H9 (cell line): ENCODE measurements at places on chromosomes 11 and 22. TPM values are rescaled to one million over a fixed set of nuclear protein-coding genes. Genes with fewer than 3 reads are reported as not detected.
A peak's percentile ranks its signal among the peaks of the same experiment; 100 is the strongest.

OR56A1 gene
- 0.07 TPM in 2 replicates for total RNA-seq

DNA sequence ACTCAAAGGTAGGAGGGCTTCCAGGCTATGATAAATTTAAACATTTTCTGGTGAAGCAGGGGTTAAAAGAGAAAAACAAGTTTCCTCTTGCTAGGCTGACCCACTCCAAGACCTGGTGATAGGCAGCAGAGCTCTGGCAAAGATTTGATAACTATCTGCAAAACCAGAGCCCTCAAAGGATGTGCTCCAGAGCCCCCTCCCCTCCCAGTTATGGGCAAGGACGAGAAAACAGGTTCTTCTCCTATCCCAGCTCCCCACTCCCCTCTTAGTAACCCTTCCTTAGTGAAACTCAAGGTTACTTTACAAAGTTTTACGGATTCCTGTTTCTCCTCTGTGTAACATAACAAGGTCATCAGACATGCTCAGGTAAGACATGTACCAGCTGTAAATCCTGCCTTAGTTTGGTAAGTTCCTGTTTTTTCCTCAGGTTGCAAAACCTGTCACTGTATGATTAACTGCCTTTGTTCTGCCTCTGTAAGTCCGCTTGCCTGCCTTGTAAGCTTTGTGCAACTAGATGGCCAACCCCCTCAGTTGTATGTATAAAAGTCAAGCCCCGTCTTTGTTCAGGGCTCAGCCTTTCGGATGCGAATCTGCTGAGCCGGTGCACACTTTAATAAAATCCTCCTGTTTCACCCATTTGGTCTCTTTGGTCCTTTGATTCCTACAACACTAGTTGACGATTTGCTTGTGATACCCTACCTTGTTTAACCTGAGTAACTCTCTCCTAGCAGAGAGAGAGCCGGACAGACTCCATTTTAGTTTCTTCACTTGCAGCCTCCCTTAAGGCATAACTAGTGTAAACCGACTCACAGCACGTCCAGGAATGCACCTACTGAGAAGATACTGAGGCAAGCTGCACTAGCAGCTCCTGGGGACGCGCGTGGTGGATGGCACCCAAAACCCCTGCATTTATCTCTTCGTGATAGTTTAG lies 13.9 kb downstream of the APOBEC3H start:
- H3K36me3 ChIP-seq: no peaks in the 10 kb centered on the region
- peaks cover 2% of the 10 kb centered on the region; the same call in 1 of the 2 replicates for H3K27me3 ChIP-seq
- no peak for DNase-seq
- peaks cover 5% of the 10 kb centered on the region; the same call in 1 of the 2 replicates for H3K4me1 ChIP-seq
- no peak overlapping the region for H3K27ac ChIP-seq
- H3K4me3 ChIP-seq: no peak overlapping the region

GRCh38 chr11:84775503-84775902 lies 851.6 kb downstream of the DLG2 start:
- no peaks in the 10 kb centered on the region for H3K27me3 ChIP-seq
- no peaks in the 10 kb centered on the region for H3K36me3 ChIP-seq
- no peak overlapping the region for H3K27ac ChIP-seq

DNA sequence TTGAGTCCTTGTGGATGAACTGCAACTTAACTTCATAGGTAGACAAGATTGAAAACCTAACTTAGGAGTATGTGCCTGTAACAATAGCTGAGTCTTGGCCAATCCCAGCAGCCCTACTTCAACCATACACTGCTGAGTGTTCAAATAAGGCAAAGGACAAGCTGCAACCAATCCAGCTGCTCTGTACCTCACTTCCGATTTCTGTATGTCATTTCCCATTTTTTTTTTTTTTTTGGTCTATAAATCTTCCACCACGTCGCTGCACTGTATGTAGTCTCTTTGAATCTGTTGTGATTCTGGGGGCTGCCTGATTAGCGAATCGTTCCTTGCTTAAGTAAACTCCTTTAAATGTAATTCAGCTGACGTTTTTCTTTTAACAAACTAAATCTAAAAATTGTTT lies 35.4 kb upstream of the FLI1 start:
- H3K27me3 ChIP-seq: no peaks in the 10 kb centered on the region
- H3K36me3 ChIP-seq: no peaks in the 10 kb centered on the region
- DNase-seq: no peak

GRCh38 chr22:29833392-29833965 lies 4.6 kb downstream of the ASCC2 start:
- no peaks in the 10 kb centered on the region for H3K27me3 ChIP-seq
- DNase-seq: no peak
- no peaks in the 10 kb centered on the region; the same call in 1 of the 3 replicates for H3K36me3 ChIP-seq
- no peak overlapping the region for H3K27ac ChIP-seq
- no peaks in the 10 kb centered on the region for H3K4me1 ChIP-seq

GRCh38 chr11:40328890-40329614 lies 1130.4 kb downstream of the LRRC4C start:
- no peaks in the 10 kb centered on the region for H3K36me3 ChIP-seq
- no peaks in the 10 kb centered on the region; the same call in 1 of the 2 replicates for H3K27me3 ChIP-seq
- no peak for DNase-seq
- H3K27ac ChIP-seq: no peak overlapping the region
- no peaks in the 10 kb centered on the region; the same call in 1 of the 2 replicates for H3K4me1 ChIP-seq

DNA sequence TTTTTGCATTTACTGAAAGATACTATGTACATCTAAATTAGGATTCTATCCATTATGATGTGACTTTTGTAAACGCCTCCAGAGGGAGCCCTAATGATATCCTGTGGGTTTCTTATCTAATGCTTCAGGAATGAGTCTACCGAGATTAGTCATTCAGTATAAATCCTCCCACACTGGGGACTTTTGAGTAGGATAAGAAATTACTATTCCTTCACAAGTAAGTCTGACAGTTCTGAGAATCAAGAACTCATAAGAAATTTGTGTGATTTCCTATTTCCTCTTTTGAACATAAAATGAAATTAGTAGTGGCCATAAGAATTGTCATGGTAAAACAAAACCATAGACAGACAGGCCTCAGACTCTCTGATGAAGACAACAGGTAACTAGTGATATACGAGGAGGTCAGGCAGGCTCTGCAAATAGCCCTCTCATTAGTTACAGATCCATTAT lies 10.0 kb upstream of the OR5M1 start:
- H3K27me3 ChIP-seq: no peaks in the 10 kb centered on the region
- DNase-seq: no peak
- H3K27ac ChIP-seq: no peak overlapping the region
- H3K4me3 ChIP-seq: no peak overlapping the region

- DNase-seq: no peak
- peak overlapping the region; percentile 66; the same call in 2 of the 3 replicates for H3K4me3 ChIP-seq
- H3K36me3 ChIP-seq: peaks cover 7% of the 10 kb centered on the region
- no peak overlapping the region for H3K27ac ChIP-seq
- H3K4me1 ChIP-seq: no peaks in the 10 kb centered on the region
- peaks cover 12% of the 10 kb centered on the region; the same call in 1 of the 2 replicates for H3K27me3 ChIP-seq
Measured at GRCh38 chr11:77040401-77040777, 6.2 kb downstream of the B3GNT6 start.

DNA sequence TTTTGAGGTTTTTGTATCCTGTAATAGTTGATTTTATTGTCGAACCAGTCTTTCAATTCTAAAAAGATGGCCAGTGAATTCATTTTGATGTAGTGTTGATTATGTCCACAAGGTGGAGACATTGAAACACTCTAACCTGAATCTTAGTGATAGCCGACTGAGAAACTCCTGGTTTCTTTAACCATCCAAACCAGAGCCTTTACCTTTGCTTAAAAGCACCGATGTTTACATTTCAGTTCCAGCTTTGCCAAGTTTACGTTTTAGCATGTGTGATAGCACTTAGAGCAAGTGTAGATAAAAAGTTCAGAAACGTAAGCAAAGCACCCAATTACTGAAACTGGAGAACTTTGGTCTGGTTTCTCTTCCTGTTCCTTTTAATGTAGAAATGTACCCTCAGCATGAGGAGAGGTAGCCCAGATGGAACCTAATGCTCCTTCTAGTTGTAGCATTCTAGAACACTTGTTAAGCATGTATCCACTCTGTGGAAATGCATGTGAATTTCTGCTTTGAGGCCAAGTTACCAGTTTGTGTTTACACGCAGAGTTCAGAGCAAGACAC lies 208.6 kb downstream of the DBX1 start:
- peaks cover 17% of the 10 kb centered on the region for H3K4me1 ChIP-seq
- H3K4me3 ChIP-seq: no peak overlapping the region
- H3K36me3 ChIP-seq: peaks cover 17% of the 10 kb centered on the region
- DNase-seq: no peak
- no peaks in the 10 kb centered on the region for H3K27me3 ChIP-seq

DNA sequence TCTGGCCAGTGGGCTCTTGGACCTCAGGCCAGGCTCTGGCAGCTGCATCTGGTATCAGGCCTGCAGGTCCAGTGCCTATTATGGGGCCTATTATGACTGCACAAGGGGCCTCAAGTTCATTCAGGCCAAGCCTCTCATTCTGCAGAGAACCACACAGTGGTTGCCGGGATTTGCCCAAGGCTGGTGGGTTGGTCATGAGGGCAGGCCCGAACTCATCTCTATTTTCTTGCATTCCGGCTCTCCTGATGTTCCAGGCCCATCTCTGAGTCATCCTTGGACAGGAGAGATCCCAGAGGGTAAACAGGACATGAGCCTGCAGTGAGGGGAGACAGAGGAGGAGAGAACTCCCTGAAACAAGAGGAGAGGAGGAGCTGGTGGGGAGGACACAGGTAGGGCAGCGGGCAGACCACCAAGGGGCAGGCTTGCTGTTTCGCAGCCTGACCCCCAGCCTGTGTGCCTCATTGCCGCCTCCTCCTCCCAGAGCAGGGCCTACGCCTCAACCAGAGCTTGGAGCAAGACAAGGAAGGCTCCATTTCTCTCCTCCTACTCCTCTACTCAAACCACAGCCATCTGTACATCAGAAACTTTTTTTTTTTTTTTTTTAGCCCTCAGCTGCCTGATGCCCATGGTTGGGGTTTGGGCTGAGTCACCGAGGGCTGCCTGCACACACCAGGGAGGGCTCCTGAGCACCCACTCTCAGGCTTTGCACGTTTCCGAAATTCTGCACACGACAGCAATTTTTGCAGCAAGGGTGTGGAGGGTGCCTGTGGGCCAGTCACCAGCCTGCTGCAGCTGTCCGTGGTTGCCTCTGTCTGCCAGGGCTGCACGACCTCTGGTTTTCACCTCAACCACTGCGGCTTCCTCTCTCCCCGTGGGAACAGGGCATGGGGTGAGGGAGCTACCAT lies 12.7 kb upstream of the TREH start:
- peaks cover 6% of the 10 kb centered on the region; the same call in 1 of the 2 replicates for H3K4me1 ChIP-seq
- peak overlapping the region; percentile 19; the same call in 1 of the 3 replicates for H3K4me3 ChIP-seq
- H3K27ac ChIP-seq: no peak overlapping the region
- H3K36me3 ChIP-seq: no peaks in the 10 kb centered on the region

- no peaks in the 10 kb centered on the region for H3K27me3 ChIP-seq
- DNase-seq: no peak
- no peak overlapping the region for H3K27ac ChIP-seq
- H3K36me3 ChIP-seq: peaks cover 14% of the 10 kb centered on the region
- H3K4me1 ChIP-seq: no peaks in the 10 kb centered on the region
- H3K4me3 ChIP-seq: no peak overlapping the region
Measured at GRCh38 chr11:125588505-125588904, 4.1 kb upstream of the STT3A start.

DNA sequence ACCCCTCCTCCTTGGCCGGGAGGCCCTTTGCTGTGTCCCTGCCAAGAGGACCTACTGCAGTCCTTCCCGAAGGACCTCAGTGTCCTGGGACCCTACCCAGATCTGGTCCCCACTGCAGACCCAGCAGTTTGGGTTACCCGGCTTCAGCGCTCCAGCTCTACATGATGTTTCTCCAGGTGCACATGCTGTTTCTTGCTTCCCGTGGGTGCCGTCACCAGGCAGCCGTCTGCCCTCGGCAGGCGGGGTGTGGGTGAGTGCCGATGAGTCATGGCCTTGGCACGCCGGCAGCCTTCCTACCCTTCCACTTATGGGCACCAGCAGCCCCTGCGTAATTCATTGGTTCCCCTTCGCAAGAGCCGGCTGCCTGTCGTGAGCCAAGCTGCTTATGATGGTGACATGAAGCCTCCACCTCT lies 101.8 kb downstream of the BCR start:
- no peak overlapping the region for H3K27ac ChIP-seq
- no peaks in the 10 kb centered on the region for H3K4me1 ChIP-seq
- H3K27me3 ChIP-seq: no peaks in the 10 kb centered on the region
- no peak for DNase-seq
- H3K4me3 ChIP-seq: no peak overlapping the region

GRCh38 chr11:69931060-69931910 lies 112.1 kb upstream of the FGF3 start:
- H3K4me3 ChIP-seq: no peak overlapping the region
- H3K27me3 ChIP-seq: no peaks in the 10 kb centered on the region; the same call in 1 of the 2 replicates
- no peak for DNase-seq

- no peak overlapping the region for H3K27ac ChIP-seq
- peaks cover 4% of the 10 kb centered on the region; the same call in 1 of the 2 replicates for H3K36me3 ChIP-seq
- H3K4me1 ChIP-seq: no peaks in the 10 kb centered on the region
- no peak for DNase-seq
- H3K4me3 ChIP-seq: no peak overlapping the region
Measured at GRCh38 chr11:98800696-98801095, 220.1 kb upstream of the CNTN5 start.

DNA sequence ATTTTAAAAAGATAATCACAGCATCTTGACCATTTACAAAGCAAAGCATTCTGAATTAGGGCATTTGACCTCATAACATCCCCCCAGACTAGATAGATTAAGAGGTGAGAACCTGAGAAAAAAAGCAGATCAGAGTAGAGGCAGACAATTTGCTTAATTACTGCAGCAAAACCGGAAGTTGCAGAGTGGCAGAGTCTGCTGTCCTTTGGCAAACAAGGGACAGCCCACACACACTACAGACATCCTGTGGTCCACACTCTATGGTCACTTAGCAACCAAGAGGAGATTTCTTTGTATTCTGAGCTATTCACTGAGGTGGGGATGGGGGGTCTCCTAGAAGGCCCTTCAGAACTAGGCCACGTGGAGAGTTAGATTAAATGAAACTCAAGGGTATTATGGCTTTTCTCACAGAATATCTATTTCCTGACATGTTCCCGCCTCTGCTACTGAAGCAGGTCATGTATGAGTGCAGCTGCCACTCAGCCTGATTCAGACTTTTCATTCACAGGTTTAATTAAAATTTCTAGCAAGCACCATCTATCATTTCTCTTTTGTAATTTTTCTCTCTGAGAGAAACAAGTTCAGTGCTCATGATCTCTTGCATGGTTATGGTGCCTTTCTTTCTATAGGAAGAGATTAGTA lies 48.5 kb downstream of the SVIP start:
- no peaks in the 10 kb centered on the region for H3K27me3 ChIP-seq
- 0 out of 3 replicates have a peak, but pooled peaks cover 2% of the 10 kb centered on the region for H3K36me3 ChIP-seq
- no peaks in the 10 kb centered on the region; the same call in 1 of the 2 replicates for H3K4me1 ChIP-seq
- no peak overlapping the region for H3K4me3 ChIP-seq
- no peak overlapping the region for H3K27ac ChIP-seq

DNA sequence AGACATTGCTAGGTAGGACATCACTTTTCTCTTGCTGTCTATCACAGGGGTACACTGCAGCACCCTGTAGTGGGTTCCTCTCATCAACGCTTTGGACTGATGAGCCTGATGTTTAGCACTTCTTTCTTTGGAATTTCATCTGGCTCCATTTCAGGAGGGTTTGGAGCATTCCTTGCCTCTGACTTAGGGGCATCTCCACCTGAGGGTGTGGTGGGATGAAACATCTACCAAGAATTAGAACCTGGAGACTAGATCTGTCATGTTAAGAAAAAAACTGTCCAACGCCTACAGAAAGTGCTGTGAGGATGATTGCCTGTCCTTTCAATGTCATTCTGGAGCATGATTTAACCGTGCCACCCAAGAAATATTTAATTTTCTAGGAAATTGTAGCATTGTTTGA lies 648.4 kb downstream of the ETS1 start:
- no peak overlapping the region for H3K4me3 ChIP-seq
- H3K4me1 ChIP-seq: no peaks in the 10 kb centered on the region
- no peaks in the 10 kb centered on the region for H3K36me3 ChIP-seq
- H3K27ac ChIP-seq: no peak overlapping the region
- no peaks in the 10 kb centered on the region for H3K27me3 ChIP-seq

GRCh38 chr11:102201776-102202175 lies 91.5 kb downstream of the YAP1 start:
- H3K36me3 ChIP-seq: peaks cover 7% of the 10 kb centered on the region
- H3K4me1 ChIP-seq: peaks cover 6% of the 10 kb centered on the region
- H3K27ac ChIP-seq: no peak overlapping the region
- H3K27me3 ChIP-seq: no peaks in the 10 kb centered on the region
- H3K4me3 ChIP-seq: no peak overlapping the region
